ENCODE measurements at places on chromosomes 1 and 21.

GRCh38 chr1:201555593-201555945 lies 16.6 kb downstream of the NAV1 start:
- peak; percentile 40 for DNase-seq

GRCh38 chr1:56399326-56399725 lies 180.0 kb downstream of the PLPP3 start:
- DNase-seq: no peak

DNA sequence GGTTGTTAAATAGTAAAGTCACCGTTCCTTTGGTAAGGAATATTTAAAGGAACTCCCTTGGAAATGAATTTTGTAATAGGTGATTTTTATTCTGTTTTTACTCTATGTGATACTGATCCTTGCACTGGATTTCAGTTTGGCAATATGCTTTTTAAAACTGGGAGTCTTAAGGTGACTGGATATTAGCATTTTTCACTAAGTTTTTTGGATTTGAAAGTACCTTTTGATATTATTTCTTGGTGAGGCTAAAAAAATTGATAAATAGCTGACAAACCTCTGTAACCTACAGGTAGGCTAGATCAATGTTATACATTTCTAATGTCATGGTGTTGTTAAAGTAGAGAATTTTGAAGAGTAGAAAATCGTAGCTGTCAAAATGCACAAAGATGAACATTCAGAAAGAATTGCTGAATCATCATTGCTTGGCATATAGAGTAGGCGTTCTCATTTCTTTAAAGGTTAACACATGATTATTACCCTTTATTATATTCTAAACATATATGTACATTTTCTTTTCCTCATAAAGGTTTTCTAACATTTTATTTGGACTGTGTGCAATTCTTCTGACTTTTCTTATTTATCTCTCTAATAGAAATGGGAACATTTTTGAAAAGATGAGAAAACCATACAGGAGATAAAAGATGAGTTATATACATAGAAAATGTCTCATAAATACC lies 1.5 kb upstream of the DNAJB4 start:
- peak; percentile 2 for DNase-seq

GRCh38 chr1:82392513-82392912 lies 591.8 kb downstream of the ADGRL2 start:
- no peak for DNase-seq

DNA sequence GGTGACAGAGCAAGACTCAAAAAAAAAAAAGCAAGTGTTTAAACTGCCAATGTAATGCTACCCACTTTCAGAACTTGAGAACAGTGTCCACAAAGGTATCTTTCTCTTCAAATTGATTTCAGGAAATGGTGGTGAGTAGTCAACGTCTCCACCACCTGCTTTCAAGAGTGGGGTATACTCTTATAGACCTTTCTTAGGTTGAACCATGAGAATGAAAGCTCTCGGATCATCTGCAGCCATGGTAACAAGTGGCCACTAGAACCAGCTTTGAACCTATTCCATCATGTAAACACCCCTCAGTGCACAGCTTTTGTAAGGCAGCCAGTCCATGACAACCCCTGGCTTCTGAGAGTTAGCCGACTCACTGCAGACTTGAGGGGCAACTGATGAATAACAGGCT lies 107.4 kb downstream of the NTPCR start:
- no peak for DNase-seq

DNA sequence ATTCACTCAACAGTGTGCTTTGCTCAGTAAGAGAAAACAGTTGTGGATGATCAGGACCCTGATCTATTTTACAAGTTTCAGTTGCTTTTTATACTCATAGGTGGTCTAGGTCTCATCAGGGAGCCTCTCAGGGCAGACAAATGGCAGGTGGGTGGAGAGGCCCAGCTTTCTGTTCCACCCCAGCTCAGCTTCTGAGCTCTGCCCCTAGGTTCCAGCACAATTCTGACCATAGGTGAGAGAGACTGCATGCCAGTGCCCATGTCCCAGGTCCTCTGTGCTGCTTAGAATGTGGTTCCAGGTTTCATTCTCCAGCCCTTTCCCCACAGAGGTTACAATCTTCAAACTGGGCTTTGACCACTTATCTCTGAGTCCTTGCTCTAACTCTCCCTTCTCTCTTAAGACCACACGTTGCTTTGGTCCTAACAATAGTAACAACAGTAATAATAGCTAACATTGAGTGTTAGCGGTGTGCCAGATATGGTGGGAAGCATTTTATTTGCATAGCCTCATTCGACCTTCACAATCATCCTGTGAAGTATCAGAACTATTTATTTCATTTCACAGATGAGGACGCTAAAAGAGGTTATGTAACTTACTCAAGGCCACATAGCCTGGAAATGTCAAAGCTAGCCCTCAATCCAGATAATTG lies 19.6 kb upstream of the DUSP10 start:
- DNase-seq: no peak

- DNase-seq: peak; percentile 14
These were observed 32.0 kb downstream of the CLCA1 start for GRCh38 chr1:86500714-86501113.

GRCh38 chr1:7068552-7068951 lies 283.3 kb downstream of the CAMTA1 start:
- DNase-seq: no peak

GRCh38 chr1:233998891-233999290 lies 94.4 kb downstream of the SLC35F3 start:
- peak; percentile 97 for DNase-seq

GRCh38 chr1:48610628-48611542 lies 138.9 kb upstream of the SPATA6 start:
- DNase-seq: peak; percentile 78

DNA sequence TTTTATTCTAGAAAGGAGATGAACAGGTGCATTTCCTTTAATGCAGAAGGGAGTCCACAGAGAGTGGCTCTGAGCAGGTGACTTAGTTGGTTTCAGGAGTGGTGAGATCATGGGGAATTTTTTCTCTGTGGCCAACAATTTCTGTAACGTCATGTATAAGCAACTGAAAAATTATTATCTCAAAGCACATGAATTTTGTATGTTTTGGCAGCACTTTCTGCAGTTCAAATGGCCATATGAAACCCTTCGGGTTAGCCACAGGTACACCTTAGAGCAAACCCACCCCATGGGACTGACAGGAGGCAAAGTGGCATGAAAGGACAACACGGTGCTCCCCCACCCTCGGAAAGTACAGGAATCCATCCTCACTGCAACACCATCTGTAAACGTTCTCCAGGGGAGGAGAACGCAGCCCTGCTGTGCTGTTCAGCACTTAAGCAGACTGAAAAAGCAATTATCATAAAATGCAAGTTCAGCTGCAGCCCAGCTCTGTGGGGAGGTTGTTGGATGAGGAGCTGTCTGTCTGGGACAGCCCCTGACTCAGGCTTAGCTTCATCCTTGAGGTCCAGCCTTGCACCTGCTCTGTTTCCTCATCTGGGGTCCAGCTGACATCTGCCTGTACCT lies 55.8 kb upstream of the CLDN14 start:
- peak; percentile 78 for DNase-seq

DNA sequence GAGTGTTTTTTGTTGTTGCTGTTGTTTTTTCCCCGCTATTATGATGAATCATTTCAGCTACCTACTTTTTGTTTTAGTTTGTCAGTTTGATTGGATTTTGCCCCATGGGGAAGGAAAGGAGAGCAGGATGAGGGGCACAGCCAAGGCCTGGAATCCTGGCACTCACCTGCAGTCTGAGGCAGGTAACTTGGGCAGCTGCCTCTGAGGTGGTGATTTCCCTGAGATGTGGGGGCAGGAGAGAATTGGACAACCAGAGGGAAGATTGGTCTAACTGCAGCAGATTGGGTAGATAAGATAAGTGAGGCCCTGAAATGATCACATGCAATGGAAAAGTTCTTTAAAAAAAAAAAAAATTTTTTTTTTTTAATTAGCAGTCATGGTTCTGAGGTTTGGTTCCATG lies 1.5 kb upstream of the LAX1 start:
- no peak for DNase-seq

- peak; percentile 75 for DNase-seq
These were observed 98.2 kb downstream of the ATP1A1 start for GRCh38 chr1:116471241-116471640.

DNA sequence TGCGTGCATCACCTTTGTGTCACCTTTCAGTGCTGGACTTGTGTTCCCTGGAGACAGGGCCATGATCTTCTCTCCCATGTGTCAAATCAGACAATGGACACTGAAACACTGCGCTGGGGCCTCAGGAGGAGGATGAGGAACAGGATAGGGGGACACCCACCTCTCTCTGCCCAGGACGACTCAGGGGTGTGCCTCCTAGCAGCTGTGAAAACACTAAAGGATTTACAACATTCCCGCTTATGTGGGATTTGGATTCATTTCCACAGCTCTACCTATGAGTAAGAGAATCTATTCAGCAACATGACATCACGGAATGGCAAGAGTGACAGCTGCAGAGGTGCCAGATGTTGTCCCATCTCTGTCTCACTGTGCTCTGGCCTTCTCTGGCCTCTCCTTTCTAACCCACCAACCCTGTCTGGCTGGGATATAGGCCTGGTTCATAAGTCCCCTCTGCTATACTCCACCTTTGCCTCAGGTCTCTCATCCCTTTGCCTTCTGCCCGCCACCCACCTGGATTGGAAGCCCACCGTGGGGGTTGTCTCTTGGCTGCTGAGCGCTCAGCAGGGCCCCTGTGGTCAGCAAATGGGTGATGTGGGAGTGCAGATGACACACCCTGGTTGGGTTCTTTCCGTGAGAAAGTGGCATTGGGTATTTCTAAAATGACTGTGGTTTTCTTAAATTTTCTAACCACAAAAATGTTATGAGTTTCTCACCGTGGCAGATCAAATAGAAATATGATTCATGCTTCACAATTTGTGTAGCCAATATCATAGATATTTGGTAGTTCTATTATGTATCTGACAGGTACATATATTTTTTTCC lies 47.1 kb upstream of the TLR5 start:
- DNase-seq: no peak

GRCh38 chr21:38825921-38826320 lies 20.2 kb downstream of the ETS2 start:
- no peak for DNase-seq

DNA sequence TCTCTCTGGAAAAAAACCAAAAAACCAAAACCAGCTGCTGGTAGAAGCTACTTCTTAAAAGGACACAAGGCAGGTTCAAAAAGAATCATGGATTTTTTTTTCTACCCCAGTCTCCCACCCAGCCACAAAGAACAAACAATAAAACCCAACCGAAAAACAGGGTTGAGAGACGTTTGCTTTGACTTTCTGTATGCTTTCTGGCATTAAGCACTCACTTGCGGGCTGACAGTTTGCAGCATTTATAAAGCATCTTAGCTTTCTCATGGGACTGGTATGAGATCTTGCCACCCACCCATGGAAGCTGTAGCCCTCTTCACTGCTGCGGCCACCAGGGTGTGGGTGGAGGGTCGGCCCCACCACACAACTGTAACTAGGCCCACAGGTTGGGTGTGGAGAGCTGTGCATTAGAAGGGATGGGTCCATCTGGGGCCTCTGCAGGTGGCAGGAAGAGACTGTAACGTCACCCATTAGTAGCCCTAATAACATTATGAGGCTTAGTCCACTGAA lies 165.7 kb downstream of the RHOU start:
- DNase-seq: no peak

Data from NCI-H69 (cell line).